ENCODE measurements at places on chromosomes 6 and 20.
A peak's percentile ranks its signal among the peaks of the same experiment; 100 is the strongest.

DNA sequence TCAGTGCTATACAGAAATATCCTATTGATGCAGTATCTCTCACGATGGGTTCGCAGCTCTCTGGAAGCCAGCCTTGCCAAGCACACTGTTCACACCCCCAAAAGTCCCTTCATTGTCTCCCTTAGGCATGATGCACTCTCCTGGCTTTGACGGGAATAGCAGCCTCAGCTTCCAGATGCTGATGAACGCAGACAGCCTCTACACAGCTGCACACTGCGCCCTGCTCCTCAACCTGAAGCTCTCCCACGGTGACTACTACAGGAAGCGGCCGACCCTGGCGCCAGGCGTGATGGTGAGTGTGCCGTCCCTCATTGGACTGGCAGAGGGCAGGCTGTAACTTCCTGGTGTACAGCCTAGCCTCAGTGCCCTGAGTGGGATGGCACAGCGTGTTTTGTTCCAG lies 60.0 kb upstream of the PBOV1 start:
- DNase-seq = no peak

DNA sequence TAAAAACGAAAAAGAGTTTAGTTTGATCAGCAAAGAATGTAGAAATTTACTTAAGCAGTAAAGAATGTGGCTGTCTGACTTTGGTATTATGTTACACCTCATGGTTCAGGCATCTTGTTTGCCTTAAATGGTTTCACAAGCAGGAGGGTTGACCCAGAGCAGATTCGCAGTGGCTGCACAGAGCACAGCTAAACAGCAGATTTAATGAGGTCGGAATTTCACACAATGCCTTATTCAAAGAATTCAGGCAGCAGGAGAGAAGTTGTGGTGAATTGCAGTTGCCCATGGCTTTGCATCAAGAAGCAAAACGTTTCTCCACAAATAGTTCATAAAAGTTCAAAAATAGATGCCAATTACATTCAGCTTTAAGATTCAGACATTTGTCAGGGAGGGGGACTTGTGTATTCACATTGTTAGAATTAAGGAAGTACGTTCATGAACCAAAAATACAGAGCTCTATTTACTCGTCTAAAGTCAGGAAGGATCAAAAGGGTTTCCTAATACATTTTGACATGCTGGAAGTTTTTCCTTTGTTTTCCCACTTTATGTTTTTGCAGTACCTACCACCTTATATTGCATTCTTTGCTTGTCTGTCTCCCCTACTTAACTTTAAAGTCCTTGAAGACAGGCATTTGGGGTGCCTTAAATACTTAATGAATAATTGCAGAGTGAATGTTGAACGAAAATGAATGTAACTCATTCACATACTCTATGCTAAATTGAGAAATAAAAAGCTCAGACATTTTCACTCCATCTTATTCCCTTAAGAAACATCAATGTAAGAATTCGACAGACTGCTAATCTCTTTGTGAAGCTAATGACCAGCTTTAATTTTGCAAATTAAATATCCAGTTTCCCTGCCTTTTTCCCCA lies 1163.6 kb upstream of the CITED2 start:
- DNase-seq = no peak

GRCh38 chr20:49786196-49786595 lies 26.4 kb upstream of the SLC9A8 start:
- no peak for DNase-seq

GRCh38 chr6:166032366-166033200 lies 135.1 kb downstream of the TBXT start:
- DNase-seq = no peak

- no peak for DNase-seq
Observed at GRCh38 chr6:139872665-139873064, 498.2 kb upstream of the CITED2 start.

DNA sequence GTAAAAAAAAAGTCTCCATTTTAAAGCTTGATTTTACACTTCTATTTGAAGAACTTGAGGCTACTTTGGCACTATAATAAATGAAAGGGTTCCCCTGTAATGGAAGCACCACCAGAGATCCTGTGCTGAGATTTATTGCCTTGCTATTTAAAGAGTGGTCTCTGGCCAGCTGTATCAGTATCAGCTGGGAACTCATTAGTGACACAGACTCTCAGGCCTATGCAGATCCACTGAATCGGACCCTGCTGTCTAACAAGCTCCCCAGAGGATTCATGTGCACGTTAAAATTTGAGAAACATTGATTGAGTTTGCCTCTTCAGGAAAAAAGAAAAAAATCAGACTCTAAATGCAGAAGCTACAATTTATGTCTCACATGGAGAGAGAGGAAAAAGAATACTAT lies 299.9 kb upstream of the BMP2 start:
- DNase-seq = no peak

DNA sequence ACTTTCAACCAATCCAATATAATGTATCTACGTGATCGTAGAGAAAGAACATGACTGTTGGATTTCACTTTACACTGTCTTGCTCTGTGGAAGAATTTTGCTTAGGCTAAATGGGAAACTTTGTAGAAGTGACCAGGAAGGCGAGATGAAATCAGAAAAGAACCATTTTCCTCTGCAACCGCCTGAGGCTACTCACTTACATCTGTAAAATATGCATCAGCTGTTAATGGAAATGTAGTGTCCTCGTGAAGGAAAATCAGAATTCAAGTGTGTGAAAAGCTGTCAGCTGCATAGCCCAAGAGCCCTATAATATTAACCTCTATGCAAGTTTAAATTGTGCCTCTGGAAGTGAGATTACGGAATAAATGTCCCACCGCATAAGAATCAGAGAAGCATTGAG lies 277.9 kb downstream of the C6orf118 start:
- no peak for DNase-seq

DNA sequence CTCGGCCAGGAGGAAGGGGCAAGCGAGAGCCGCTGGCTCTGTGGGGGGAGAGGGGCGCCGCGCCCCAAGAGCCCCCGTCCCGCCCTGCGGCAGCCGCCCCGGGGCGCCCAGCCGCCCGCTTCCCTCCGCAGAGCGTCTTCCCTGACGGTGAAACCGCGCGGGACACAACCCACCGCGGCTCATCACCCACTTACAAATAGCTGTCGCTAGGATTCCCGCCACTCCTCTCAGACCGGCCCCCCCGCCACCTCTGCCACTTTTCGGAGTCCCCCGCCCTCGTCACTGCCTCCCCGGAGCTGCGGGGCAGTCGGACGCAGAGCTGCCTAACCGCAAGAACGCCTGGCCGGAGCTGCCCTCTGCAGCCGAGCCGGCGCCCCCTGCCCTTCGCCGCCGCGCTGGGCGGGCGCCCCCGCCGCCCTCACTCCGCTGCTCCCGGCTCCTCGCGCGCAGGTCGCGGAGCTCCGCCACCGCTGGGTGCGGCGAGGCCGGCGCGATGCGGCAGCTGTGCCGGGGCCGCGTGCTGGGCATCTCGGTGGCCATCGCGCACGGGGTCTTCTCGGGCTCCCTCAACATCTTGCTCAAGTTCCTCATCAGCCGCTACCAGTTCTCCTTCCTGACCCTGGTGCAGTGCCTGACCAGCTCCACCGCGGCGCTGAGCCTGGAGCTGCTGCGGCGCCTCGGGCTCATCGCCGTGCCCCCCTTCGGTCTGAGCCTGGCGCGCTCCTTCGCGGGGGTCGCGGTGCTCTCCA lies at the start of gene SLC35D3:
SLC35D3 (plus strand) TSS at position 366 of the 749 bp plus-strand sequence; CDS start at position 494, 128 bp downstream.
- no peak for DNase-seq

DNA sequence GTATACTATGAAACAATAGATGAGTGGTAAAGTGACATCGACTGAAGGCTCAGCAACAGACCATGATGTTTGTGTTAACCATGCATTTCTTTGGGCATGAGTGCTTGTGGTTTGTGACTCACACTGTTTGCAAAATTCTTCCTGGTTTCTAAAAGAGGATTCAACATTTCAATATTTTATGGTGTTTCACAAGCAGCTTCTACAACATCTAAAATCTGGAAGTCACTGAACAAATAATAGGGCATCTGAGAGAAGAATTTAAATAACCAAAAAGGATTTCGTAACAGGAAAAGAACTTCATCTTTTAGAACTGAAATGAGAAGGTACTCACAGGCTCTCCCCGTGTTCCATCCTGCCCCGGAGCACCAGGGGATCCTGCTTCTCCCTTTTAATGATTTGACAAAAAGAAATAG lies 146.2 kb downstream of the COL21A1 start:
- no peak for DNase-seq

DNA sequence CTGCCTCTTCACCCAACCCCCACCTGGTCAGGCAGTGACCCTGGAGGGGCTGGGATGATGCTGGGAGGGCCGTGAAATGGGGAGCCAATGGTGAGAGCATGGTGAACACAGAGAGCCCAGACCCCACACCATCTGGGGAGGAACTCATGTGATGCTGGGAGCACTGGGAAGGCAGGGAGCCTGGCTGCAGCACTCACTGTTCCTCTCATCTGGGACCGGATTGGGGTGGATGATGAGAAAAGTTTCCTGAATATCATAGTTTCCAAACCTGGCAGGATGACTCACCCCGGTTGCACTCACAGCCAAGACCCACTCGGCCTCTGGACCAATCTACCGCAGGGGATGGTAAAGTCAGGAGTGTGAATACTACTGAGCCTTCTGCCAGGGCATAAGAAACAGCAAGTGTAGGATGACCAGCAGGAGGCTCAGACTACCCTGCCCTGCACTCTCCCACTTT lies 21.8 kb downstream of the ULBP1 start:
- DNase-seq = no peak

- DNase-seq = no peak
Observed at GRCh38 chr6:4134841-4135664, at the start of gene ECI2. TSS of gene ECI2 (minus strand) at chr6:4135575. CDS start at chr6:4135560, 15 bp downstream.

DNA sequence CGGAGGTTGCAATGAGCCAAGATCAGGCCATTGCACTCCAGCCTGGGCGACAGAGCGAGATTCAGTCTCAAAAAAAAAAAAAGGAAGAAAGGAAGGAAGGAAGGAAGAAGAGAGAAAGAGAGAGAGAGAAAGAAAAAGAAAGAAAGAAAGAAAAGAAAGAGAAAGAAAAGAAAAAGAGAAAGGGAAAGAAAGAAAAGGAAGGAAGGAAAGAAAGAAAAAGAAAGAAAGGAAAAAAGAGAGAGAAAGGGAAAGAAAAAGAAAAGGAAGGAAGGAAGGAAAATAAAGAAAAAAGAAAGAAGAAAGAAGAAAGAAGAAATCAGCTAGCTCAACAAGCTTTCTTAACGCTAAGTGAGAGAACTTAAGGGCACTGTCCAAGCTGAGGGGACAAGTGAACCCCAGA lies 7.6 kb upstream of the MATN4 start:
- no peak for DNase-seq

- DNase-seq = no peak
Observed at GRCh38 chr6:131456565-131456964, 116.5 kb upstream of the ARG1 start.

DNA sequence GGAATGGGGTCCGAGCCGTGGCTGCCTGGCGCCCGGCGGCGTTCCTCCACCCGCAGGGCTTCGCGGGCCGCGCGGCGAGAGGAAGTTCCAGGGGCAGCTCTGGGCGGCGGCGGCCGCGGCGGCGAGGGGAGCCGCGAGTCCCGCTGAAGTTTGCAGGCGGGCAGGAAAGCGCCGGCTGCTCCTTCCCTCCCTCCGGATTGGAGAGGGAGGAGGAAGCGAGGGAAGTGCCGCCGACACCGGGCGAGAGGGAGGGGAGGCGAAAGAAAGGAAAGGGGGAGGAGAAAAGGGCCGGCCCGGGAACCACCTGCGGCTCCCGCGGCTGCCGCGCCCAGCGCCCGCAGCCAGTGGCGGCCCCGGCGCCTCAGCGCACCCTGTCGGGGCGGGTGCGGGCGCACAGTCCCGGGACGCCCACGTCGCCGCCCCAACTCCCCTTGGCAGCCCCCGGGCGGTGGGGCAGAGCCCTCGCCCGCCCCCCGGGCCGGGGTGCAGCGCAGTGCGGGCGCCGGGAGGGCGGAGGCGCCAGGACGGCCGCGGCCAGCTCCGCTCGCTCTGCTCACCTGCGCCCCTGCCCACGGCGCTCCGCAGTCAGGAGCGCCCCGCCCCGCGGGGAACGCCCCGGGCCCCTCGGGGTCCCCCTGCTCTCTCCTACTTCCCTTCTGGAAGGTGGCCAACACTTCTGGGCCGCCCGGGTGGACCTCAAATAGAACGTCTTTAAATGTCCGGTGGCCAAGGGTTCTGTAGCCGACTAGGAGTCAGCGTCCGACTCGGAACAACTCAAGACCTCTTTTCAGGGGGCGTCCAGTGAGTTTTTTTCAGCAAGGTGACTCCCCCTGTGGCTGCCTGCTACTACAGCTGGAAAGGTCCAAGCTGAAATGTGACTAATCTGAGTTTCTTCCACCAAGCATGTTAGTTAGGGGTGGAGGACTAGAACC lies 80.3 kb upstream of the CCDC28A start:
- DNase-seq = peak; percentile 22

DNA sequence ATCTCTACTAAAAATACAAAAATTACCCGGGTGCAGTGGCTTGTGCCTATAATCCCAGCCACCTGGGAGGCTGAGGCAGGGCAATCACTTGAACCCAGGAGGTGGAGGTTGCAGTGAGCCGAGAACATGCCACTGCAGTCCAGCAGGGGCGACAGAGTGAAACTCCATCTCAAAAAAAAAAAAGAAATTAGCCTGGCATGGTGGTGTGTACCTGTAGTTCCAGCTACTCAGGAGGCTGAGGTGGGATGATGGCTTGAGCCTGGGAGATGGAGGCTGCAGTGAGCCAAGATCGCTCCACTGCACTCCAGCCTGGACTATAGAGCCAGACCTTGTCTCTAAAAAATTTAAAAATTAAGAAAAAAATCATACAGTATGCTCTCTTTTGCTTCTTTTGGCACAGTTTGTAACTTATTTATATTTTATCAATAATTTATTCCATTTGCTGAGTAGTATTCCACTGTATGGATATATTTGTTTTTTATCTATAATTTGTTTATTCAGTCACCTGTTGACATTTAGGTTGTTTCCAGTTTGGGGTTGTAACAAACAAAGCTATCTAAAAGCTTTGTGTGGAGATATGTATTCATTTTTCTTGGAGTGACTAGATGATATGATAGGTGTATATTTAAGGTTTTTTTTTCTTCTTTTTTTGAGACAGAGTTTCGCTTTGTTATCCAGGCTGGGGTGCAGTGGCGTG lies 8.0 kb upstream of the MYBL2 start:
- peak; percentile 3 for DNase-seq

DNA sequence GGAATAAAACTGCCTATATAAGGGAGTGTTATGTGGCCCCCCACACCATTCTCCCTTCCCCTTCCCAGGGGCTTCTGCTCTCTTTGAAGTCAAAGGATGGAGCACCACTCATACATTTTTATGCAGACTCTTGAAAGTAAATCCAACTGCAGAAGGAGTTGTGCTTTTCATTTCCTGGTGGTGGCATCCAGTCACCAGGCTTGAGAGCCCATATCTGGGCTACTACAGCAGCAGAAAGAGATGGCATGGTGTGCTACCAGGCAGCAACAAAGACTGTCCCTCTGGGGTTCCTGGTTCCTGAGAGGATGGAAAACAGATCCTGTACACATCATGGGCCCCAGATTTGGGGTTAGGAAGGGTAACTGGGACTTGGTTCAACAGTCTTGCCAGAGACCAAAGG lies 226.4 kb downstream of the CLIC5 start:
- no peak for DNase-seq
